ENCODE measurements at places on chromosomes 3 and 15. TPM values are rescaled to one million over a fixed set of nuclear protein-coding genes. Genes with fewer than 3 reads are reported as not detected.
A peak's percentile ranks its signal among the peaks of the same experiment; 100 is the strongest.

GRCh38 chr3:194262176-194262924 is 88.8 kb downstream of the CPN2 start:
- DNase-seq: no peak

DNA sequence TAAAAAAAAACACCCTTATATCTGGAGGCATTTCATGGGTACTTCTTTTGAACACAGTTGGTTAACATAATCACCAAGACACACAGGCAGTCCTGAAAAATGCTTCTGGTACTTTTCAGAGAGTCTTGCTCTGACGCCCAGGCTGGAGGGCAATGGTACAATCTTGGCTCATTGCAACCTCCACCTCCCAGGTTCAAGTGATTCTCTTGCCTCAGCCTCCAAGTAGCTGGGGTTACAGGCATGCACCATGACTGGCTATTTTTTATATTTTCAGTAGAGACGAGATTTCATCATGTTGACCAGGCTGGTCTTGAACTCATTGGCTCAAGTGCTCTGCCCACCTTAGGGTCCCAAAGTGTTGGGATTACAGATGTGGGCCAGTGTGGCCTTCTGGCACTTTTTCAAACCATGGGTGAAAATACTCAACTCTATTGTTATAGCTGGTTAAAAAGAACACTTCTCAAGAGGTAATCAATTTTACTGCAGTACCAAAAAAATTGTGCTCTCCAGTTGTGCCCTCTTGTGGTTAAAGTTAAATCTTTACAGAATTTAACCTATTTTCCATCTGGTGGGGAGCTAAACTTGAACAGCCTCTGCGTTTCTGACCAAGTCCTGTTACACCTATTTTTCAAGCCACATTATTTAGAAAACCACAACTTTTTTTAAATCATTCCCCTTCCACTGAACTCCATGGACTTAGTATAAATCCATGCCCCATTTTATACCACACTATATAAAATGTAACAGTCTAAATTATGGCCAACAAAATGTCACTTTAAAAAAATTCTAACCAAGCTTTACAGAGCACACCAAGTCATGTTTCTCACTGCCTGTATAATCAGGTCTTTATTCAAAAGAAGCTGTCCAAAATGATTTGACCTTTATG is 1.2 kb upstream of the SNAPC5 start:
- peak; percentile 68 for DNase-seq

- no peak for DNase-seq
These were observed 3.2 kb downstream of the PFKFB4 start for GRCh38 chr3:48553361-48553760.

GRCh38 chr3:100563228-100563627 is 46.2 kb upstream of the ADGRG7 start:
- DNase-seq: no peak

DNA sequence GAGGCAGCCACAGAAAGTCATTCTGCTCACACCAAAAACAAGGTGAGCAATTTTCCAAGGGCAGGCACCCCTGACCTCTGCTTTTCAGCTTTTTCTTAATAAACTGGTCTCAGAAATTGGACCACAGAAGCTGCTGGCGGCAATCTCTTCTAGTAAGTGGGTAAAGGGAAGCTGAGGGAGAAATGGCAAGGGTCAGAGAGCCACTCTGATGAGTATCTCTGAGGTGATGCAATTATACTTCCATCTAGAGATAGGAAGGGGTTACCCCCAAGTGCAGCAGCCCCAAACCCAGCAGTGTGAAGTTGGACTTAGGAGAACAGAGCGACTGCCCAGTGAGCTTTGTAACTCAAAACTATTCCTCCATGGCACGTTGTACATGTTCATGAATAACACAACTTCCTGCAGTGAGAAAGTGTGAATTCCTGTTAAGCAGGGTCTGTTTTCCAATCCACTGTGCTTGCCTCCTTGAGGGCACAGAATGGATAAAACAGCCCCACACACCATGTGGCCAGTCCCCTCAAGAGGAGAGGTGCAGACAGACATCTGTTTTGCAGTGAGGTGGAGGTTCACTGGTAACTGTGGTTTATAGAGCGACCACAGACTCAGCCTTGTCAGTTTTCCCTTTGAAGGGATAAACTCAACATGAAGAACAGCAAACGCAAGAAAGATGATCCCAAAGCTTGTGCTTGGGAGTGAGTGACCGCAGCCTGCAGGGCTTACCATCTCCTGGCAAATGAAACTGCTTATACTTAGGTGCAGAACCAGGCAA is 683.4 kb upstream of the CFAP20DC start:
- no peak for DNase-seq

DNA sequence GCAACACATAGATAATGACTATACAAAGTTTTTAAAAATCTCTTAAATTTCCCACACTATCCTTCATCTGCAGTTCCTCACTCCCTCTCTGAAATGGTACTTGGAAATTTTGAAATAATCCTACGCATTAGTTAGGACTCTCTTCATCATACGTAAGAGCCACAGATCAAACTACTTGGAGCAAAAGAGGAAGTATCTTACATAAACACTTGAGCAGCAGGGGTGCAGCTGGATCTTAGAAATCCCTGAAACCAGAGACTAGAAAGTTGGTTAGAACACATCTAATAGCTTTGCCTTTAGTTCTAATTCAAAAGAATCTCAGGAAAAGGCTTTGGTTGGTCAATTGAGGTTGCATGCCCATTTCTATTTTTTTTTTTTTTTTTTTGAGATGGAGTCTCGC is 38.8 kb upstream of the ZNF445 start:
- no peak for DNase-seq

- peak; percentile 37 for DNase-seq
These were observed 203.7 kb upstream of the ICE2 start for GRCh38 chr15:60682615-60683014.

DNA sequence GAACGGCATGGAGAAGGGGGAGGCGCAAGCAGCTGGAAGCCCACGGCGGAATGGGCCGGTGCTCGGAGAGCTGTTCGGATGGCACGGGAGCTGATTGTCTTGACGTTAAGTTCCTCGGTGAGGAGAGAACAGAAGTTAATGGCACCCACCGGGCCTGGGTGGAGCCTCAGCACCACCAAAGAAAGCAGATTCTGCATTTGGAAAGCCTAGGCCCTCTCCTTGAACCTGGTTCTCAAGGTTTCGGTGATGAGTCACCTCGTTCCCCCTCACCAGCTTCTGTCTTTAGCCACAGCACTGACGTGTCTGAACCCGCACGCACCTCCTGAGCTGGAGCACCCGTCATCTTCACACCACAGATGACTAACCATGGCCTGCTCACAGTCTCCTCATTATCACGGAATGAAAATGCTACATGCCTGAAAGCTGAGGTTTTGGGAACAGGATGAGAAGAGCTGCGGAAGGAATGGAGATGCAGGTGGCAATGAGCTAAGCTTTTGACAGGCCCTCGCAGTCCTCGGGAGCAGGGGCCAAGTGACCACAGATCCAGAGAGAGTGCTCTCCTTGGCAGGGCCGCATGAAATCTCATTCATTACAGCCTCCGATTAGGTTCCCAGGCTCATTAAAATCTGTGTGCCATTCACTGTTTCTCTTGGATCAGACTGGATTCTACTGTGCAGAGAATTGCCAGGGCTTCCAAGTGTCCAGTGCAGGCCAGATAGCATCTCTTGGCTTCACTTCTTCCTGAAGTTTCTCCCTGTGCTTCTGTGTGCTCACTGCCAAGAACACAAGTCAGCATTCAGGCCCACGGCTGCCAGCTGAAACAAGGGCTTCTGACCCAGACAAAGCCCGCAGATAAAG is 96.3 kb upstream of the DLG1 start:
- peak; percentile 74 for DNase-seq

DNA sequence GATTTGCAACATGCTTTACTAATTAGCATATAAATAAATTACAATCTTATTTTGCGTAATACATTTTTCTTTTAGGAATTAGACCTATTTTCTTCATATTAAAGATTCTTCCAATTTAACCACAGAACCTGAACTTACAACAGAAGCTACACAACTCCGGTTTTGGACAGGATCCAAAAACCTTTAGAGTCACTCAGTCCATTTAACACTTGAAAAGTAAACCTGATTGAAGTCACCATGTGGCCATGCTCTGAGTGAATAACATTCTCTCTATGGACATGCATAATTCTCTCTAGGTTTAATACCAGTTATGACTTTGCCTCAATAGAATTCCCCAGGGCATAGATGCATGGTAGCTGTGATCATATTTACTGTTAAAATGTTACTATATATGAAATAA is 751.0 kb downstream of the VGLL3 start:
- DNase-seq: peak; percentile 32

DNA sequence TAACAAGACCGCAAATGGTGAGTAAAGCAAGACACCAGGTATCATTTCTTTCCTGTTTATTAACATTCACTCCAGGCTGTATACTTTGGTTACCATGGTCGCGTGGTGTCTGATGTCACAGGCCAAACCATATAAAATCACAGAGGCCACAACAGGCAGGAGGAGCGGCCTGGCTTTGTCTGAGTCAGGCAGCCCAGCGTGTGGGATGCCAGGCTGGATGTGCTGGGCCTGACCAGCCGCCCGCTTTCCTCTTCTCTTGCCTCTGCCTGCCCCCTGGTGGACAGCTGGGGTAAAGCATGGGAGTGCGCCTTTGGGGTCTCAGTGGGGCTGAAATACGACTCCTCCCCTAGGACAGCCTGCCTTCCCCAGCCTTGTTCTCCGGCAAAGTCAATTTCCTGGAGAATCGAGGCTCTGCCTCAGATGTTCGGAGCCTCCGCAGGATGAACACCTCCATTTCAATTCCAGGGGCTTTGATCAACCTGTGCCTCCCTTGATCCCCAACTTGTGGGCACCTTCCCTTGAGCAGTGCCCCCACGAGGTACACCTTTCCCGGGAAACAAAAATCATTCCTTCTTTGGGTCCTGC is 78.2 kb downstream of the CCNL1 start:
- peak; percentile 89 for DNase-seq

GRCh38 chr3:130345487-130346079 is at the start of gene COL6A5:
Gene COL6A5 (plus strand): TSS chr3:130345672. CDS start chr3:130373639, 27,967 bp downstream.
- DNase-seq: peak; percentile 37

- DNase-seq: peak; percentile 78
These were observed 1.9 kb downstream of the FNDC3B start for GRCh38 chr3:172040981-172041963.

- no peak for DNase-seq
These were observed 193.3 kb upstream of the ZNF717 start for GRCh38 chr3:75978686-75979085.

DNA sequence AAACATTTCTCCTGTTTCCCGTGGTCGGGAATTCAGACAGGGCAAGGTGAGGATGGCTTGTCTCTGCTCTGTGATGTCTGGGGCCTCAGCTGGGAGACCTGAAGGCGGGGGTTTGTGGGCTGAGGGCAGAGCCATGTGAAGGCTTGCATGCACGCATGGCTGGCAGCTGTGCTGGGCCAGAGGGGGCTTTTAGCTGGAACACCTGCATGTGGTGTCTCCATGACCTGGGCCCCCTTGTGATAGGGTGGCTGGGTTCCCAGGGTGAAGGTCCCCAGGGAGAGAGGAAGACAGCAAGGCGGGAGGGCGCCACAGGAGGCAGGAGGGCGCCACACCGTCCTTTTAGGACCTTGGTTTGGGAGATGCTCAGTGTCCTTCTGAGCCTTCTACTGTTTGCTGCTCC is 101.6 kb upstream of the PRR23E start:
- DNase-seq: no peak

DNA sequence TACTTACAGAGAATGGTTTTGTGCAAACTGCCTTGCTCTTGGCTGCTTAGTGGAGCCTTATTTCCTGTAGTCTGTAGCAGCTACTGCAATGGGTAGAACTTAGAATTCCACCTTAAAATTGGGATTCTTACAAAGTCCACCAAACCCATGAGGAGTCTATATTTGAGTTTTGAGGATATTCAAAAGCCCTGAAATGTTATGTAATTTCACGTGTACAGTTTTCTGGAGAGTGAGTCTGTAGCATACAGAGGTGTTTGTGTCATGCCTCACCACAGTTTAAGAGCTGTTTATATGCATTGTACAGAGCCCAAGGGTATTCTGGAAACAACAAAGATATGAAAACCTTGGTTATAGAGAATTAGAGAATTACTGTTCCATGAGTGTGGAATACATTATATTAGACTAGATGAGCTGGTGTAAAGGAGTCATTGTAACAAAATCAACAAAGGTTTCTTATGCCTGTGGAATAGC is 114.4 kb downstream of the MBNL1 start:
- no peak for DNase-seq

TMEM108 gene
- total RNA-seq: 6.3 TPM

CHCHD4 gene
- total RNA-seq: 13.8 TPM

SEMA5B gene
- 17.7 TPM for total RNA-seq

SEMA3G gene
- total RNA-seq: 10.8 TPM

CTXN2 gene
- not detected for total RNA-seq

All from muscle of leg (tissue), 16 donors.